ENCODE measurements at places on chromosomes 3 and 15.

DNA sequence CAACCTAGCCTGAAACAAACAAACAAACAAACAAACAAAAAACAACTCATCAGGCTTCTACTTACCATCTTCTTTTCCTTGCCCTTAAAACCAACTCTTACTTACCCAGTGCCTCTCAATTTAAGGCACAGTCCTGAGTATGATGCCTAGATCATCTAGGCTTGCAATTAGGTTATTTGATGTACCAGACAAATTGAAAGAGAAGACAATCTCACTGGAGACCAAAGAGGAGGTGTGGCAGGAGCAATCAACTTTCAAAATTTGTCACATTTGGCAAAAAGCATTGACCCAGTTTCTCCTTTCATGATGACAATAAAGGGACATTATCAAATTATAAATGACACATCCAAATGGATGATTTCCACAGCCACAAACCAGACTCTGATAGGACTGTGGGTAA is 36.0 kb downstream of the AAGAB start:
- no peak for DNase-seq

DNA sequence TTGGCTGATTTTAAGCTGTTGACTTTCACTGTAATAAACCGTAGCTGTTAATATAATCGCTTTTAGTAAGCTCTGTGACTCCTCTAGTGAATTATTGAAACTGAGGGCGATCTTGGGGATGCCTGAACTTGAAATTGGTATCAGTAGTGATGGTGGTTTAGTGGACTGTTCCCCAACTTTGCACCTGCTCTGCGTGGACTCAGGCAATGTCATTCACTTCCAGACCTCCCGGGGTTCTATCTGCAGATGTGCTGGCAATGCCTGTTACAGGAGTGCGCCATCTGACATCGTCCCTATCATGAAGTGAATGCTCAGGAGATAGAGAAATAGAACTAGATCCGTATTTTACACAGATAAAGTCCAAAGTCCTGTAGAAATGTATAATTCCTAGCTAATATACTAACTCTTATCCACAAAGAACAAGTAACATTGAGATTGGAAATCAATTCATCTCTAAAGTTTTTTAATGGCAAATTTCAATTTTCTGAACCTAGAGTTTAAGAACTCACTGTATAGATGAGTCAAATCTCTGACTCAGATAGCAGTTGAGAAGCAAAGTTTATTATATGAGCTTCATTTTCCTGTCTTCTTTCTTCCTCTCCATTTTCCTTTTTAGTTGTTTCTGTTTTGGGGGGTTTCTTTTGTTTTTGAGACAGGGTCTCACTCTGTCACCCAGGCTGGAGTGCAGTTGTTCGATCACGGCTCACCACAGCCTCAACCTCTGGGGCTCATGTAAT is 51.8 kb downstream of the HEG1 start:
- no peak for DNase-seq

- DNase-seq, result no peak
Observed at GRCh38 chr15:63040509-63040908, 2.0 kb upstream of the TPM1 start.

- no peak for DNase-seq
Observed at GRCh38 chr15:71775856-71776255, 34.5 kb upstream of the NR2E3 start.

GRCh38 chr3:192408007-192408646 is 319.2 kb downstream of the FGF12 start:
- DNase-seq, result no peak

GRCh38 chr3:197186887-197187588 is 111.4 kb downstream of the DLG1 start:
- DNase-seq, result no peak

DNA sequence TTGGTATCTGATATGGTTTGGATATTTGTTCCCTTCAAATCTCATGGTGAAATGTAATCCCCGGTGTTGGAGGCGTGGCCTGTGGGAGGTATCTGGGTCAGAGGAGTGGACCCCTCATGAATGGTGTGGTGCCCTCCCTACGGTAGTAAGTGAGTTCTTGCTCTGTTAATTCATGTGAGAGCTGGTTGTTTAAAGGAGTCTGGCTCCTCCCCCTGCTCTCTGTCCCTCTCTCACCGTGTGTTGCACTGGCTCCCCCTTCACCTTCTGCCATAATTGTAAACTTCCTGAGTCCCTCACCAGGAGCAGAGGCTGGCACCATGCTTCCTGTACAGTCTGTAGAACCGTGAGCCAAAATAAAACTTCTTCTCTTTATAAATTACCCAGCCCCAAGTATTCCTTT is 246.9 kb upstream of the AGTR1 start:
- no peak for DNase-seq

DNA sequence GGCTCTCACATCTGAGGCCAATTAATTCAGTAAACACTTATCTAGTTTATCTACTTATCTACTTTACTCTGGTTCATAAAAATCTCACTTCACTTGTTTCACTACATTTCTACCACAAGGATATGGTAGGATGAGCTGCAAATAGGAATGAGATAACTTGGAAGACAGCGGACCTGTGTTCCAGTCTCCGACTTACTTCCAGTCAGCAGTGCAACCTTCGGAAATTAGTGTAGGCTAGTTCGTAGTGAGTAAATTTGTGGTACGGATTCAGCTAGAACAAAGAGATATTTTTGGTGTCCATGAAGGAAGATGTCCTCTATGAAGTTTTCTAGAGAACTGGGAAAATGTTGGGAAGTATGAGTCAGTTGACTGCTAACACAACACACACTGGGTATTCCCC is 66.3 kb downstream of the TPRG1 start:
- DNase-seq, result no peak

DNA sequence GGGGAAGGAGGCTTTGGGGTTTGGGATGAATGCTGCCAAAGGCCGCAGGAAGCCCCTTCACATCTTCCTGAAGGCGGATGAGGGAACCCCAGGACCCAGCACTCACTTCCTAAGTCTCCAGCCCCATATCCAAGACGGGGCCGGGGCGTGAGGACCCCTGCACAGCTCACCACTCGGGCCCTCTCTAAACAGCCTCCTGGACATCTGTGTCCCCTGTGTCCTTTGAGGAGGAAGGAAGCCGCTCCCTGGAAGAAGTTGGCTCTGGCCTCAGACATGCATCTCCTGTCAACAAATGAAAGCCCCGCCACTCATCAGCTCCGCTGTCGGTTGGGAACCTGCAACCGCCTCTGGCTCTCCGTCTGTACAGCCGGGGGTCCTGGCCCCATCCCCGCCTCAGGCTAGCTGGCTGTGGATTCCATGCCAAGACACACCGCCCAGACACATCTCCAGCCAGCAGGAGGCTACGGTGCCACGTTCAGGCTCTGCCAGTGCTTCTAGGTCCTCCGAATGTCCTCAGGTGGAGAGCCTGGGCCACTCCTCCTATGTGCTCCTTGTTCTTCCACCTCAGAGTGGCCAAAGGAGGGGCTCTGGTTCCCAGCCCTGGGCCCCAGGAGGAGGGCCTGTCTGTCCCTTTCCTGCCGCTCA is 140.0 kb upstream of the MEF2A start:
- DNase-seq, result no peak

- DNase-seq, result no peak
Observed at GRCh38 chr3:15519096-15519495, 2.4 kb downstream of the COLQ start.

GRCh38 chr15:34064438-34064837 is 25.4 kb upstream of the AVEN start:
- DNase-seq, result no peak

DNA sequence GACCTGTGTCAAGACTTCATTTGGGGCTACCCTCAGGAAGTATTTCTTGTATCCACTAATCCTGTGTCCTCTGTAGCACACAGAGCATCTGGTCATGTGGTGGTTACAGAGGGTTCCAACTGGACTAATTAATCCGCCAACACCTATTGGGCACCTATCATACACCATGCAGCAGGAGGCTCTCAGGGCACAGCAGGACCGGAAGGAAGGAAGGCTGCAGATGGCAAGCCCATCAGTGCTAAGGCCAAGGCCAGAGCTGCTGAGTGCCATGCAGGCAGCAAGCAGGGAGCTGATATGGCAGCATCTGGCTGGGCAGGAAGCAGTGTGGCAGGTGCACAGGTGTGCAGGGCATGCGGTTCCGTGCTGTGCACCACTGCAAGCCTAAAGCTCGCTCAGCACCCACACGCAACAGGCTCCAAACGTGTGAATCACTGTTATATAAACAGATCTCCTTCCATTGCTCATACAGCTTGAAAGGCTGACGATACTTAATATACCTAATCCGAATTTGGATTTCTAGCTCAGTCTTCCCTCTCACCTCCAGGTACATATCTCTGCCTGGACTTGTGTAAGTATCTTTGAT is 64.4 kb upstream of the SNRPA1 start:
- DNase-seq, result no peak

- DNase-seq, result no peak
Observed at GRCh38 chr15:77851691-77852090, 219.0 kb upstream of the LINGO1 start.

- DNase-seq, result no peak
Observed at GRCh38 chr3:36653095-36653494, 111.3 kb downstream of the DCLK3 start.

GRCh38 chr3:45199837-45200648 is 26.0 kb downstream of the TMEM158 start:
- no peak for DNase-seq

DNA sequence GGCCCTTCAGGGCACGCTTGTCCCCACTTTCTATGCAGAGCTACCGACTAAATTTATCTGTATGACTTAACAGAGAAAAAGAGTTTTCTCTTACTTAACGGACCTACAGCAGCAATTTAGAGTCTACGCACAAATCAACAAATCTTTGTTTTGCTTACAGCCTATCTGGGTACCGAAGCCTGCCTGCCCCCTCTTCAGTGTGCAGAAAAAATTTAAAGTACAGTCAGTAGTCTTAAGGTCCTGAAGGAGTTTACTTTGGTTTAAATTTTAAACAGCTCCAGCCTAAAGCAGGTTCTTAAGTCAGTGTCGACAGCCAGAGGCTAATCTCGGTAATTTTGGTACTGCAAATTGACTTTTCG is 570 bp downstream of the SACM1L start:
- DNase-seq, result no peak
